Caki2 (cell line): ENCODE measurements at places on chromosomes 6 and 20.

DNA sequence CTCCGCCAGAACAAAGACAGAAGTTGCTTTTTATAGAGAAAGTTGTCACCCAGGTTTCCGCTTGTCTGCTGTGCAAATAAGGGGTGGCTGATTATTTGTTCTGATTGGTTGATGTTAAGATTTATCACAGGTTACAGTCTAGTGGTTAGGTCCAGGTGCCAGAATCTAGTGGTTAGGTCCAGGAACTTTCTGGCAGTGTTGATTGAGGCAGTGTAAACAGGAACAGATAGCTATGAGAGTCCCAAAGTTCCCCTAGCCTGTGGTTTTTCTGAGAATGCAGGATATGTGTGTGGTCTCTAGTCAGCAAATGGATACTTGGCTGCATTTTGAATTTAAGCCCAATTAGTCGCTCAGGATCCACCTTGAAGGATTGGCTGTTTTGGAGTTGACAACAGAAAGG, 148.0 kb downstream of the TMEM200A start:
- DNase-seq = no peak

DNA sequence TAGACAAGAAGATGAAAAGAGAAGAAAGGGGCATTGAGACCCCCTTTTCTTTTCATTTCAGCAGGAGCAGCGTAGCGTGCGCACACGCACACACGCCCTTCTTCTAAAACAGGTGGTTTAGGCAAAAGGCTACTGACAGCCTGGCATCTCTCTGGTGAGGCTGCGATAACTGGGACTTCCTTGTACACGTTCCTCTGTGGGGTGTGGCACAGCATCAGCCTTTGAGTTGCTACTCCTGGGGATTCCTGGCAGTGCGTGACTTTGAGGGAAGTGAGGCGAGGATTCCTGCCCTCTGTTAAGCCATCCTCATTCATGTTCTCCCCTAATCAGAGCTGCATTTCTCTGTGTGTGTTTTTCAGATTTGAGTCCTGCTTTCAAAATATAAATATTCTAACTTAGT, 94.7 kb downstream of the TMEM170B start:
- peak; percentile 71 for DNase-seq

DNA sequence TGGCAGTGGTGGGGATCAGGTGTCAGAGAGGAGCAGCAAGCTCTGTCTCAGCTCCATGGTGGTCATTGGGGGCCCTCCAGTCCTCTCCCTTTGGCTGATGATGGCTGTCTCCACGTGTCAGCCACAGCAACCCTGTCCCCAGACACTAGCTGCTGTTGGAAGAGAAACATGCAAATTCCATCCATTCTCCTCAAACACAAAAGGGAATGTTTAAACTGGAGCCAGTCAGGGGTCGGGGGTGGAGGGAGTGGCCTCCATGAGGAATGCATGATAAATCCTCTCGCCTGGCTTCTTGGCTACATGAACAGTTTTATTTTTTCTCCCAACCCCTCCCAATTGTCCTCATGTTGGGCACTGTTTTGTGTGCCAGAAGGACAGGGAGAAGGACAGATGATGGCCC, 86.4 kb downstream of the EDN3 start:
- no peak for DNase-seq

- DNase-seq = no peak
Measured at GRCh38 chr20:54085910-54086309, 15.5 kb upstream of the BCAS1 start.

DNA sequence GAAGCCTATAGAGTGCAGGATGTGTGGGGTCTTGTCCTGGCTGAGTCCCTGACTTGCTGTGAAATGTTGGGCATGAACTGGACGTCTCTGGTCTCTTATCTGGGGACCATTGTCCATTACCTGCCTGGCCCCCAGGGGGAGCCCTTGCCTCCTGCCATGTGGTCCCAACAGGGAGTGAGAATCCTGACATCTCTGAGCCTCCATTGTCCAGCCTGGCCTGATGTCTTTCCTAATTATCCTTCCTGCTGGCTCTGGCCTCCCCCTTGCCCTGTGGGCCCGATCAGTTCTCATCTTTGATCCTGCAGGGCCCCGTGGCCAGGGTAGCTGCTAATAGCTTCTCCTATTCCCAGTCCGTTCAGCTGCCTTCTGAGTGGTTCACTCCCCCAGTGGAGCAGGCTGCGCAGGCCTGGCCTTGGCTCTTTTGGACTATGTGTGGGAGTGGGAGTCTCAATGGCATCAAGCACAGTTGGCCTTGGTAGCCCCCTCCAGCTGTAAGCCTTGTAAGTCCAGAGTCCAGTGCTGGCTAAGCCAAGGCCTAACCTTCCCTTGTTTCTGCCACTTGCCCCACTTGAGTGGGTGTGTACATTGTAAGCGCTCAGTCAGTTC, 77.9 kb upstream of the RALY start:
- no peak for DNase-seq

- peak; percentile 90 for DNase-seq
Measured at GRCh38 chr20:31835977-31836852, 9.2 kb downstream of the FOXS1 start.

DNA sequence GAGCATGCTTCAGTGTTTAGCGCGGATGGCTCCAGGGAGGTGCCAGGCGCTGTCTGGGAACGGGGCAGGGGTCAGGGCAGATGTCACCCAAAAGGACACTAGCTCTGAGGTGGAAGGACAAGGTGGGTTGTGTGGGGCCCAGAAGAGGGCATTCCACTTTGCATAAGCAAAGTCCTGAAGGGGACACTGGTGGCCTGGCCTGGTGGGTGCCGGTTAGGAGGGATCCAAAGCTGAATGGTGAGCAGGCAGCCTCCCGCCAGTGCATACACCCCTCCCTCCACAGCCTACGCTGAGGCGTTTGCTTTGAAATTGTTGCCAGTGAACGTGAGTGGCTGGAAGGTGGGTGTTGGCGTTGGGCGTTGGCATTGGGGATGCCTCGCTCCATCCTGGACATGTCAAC, 192.1 kb downstream of the BMP7 start:
- DNase-seq = no peak

GRCh38 chr6:90204327-90205056, 92.2 kb downstream of the BACH2 start:
- DNase-seq = peak; percentile 75

- no peak for DNase-seq
Measured at GRCh38 chr6:157679605-157680580, 143.2 kb upstream of the SNX9 start.

GRCh38 chr6:97669191-97670031, 386.4 kb upstream of the MMS22L start:
- DNase-seq = no peak

GRCh38 chr20:18527836-18528235, 20.1 kb downstream of the SEC23B start:
- no peak for DNase-seq

DNA sequence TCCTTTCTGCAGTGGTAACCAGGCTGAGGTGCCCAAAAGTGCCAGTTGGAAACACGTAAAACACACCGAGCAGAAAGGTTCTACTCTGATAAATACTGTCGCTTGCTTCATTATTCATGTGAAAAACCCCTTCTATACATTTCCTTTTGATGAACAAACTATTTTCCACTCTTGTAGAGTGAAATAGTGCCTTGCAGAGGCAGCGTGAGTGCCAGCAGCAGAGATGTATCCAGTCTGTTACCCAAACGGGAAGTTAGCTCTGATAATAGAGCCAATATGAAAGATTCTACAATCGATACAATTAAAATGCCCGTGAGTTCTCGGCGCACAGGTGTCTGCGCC, 1.5 kb downstream of the ZBTB46 start:
- DNase-seq = no peak

- no peak for DNase-seq
Measured at GRCh38 chr6:84263557-84263956, 36.1 kb upstream of the CEP162 start.

DNA sequence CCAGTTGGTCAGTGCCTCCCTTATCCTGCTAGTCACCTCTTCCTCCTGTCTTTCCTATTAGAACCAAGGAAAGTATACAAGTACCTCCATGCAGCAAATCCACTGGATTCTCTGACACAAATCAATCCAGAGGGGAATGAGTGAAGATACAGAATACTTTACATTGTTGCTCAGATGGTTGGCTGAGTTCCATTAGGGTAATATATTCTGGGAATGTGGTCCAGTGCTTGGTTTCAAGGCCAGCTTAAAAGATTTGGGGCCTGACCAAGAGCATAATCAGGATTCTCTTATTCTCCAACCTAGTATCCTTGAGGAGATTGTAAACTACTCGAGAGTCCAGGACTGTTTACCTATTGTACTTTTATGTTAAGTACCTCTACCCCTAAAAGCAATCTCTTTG, 23.0 kb downstream of the CARMIL1 start:
- DNase-seq = no peak

DNA sequence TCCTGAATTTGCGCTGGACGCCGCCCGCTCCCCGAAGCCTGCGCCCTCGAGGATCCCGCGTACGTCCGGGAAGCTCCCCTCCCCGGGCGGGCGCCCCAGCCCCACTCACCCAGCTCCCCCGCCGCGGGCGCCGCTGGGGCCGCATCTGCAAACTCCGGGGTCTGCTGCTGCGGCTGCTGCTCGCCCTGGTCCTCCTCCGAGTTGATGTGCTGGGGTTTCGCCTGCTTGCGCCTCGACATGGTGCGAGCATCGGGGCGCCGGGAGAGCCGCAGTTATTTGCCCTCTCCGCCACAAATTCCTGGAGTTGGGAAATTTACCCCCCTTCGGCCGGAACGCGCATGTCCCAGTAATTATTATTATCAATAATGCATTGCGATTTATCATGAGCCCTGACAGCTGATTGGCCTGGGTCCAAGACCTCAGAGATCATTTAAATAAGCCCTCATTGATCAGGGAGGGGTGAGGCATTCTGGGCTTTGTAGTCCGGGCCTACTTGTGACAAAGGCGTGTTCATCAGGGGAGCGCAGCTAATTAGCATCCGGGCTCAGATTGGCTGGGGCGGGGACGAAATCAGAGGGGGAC, at the start of gene SALL4:
SALL4 (minus strand) TSS at position 352 of the 582 bp plus-strand sequence; CDS start at position 239, 113 bp downstream.
- DNase-seq = no peak

DNA sequence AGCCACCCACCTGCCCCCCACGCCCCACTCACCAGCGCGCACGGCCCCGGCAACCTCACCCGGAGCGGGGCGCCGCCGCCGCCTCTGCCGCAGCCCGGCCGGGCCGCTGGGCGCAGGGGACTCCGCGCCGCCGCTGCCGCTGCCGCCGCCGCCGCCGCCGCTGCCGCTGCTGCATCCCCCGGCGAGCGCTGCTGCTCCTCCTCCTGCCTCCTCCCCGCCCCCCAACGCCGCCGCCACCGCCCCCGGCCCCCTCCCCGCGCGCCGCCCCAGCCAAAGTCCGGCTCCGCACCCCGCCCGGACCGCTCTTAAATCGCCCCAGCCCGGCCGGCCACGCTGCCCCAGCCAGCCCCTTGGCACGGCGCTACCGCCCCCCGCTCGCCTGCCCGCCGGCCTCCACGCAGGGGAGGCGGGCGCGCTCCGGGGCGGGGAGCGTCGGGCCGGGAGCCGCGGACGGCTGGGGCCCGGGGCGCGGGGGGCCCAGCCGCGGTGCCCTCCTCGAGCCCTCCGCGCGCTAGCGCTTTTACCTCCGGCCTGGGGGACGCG, at the start of gene SULF2:
SULF2 (minus strand) TSS at position 171 of the 543 bp plus-strand sequence. CDS start 28,118 bp downstream, outside the sequence.
- DNase-seq = no peak

GRCh38 chr6:116087437-116088027, 13.1 kb upstream of the NT5DC1 start:
- peak; percentile 40 for DNase-seq

DNA sequence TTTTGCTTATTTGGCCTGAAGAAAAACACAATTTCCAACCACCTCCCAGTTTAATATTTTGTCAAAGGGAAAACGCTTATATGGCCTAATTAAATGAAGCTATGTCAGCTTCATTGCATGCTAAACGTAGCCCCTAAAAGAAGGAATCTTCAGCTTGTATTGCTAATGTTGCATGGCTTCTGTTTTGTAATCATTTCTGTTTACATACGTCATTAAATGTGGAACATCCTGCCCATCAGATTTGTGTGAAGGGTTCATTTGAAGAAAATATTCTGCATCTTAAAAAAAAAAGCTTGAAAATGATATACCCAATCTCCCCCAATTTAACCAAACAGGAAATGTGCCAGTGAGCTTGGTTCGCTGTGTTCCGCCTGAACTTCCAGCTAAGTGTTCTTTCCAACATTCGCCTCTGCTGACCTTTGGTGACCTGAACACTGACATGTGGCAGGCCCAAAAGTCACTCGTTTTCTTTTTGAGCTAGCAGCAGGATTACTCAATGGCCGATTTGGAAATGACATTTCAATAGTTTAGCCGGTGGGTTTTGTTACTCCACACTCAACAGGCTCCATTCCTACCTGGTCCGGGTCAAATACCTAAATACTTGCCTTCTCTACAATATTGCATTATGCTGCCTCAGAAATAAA, 12.7 kb upstream of the SIRT5 start:
- DNase-seq = no peak

GRCh38 chr6:90356012-90356421, 59.4 kb upstream of the BACH2 start:
- DNase-seq = no peak

GRCh38 chr6:40794586-40794985, 207.4 kb upstream of the LRFN2 start:
- no peak for DNase-seq

DNA sequence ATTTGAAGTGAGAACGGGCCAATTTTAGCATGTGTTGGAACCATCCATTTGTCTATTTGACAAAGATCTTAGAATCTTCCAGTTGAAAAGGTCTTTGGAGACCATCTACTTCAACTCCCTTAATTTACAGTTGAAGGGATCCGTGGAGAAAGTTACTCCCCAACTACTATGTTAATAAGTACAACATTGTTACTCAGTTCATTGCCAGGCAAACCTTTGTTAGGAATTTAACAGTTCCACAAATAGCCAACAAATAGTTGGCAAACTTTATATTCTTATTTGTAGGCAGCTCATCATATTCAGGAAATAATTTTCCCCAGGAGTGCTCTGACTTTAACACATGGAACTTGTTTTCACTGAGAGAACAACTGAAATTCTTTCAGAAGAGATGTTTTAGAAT, 81.0 kb upstream of the FLRT3 start:
- DNase-seq = no peak

GRCh38 chr6:43609402-43609801, 19.7 kb downstream of the GTPBP2 start:
- no peak for DNase-seq

DNA sequence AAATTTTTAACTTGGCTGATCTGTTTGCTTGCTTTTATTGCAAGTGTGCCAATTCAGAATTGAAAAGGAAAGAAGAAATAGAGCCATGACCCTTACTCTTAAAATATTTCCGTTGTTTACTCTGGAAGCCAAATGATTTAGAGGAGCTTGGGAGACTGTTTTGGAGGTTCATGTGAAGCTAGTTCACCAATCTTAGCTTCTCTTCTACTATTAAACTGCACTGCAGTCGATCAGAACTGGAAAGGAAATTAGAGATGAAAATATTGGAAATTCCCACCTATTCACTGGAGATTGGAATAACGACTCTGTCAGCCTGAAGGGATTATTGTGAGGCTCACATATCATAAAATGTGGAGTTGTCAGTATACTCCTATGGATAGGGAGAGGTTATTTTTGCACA, 81.8 kb downstream of the MLIP start:
- no peak for DNase-seq

DNA sequence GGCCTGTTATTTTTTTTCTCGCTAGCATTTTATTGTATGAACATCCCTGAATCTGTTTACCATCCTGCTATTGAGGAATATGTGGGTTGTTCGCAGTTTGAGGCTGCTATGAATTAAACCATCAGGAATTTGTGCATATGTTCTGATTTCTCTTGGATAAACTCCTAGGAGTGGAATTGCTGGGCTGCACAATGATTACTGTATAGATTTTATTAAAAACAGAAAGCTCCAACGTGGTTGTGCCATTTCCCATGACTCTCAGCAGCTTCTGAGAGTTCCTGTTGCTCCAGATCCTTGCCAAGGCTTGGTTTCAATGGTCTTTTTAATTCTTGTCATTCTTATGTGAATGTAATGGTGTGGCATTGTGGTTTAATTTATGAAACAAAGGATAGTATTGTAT, 75.1 kb downstream of the EDN3 start:
- no peak for DNase-seq
